ENCODE measurements at places on chromosomes 5 and 9.

DNA sequence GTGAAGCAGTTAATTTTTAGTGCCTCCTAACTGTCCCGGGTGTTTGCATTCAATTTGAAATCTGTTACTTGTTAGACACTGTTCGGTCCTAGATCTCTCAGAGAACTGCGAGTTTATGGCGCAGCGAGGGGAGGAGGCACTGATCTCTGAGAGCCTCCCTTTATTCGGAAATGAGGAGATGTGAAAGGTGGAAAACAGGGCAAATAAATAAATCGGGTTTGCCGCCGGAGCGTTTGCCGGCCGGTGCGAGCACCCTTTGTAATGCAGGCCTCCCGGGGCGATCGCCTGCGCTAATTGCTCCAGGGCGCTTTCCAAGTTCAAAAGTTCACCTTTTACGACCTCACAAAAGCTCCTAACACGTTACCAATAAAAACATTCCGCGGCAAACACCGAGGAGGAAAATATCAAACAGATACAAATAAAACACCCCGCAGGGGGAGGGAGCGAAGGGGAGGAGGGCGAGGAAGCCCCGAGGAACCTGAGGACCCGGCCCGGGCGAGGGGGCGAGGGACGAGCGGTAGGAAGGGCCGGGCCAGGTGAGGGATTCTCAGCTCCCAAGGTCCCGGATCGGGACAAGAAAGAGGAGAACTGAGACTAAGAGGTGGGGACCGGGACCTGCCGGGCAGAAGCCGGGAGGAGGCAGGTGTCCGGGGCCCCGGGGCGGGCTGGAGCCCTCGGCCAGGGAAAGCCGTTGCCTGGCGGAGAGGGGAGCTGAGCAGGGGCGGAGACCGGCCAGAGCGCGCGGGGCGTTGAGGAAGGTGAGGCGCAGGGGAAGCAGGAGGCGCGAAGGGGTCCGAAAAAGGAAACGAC is 1.4 kb downstream of the NR6A1 start:
- no peak for DNase-seq

DNA sequence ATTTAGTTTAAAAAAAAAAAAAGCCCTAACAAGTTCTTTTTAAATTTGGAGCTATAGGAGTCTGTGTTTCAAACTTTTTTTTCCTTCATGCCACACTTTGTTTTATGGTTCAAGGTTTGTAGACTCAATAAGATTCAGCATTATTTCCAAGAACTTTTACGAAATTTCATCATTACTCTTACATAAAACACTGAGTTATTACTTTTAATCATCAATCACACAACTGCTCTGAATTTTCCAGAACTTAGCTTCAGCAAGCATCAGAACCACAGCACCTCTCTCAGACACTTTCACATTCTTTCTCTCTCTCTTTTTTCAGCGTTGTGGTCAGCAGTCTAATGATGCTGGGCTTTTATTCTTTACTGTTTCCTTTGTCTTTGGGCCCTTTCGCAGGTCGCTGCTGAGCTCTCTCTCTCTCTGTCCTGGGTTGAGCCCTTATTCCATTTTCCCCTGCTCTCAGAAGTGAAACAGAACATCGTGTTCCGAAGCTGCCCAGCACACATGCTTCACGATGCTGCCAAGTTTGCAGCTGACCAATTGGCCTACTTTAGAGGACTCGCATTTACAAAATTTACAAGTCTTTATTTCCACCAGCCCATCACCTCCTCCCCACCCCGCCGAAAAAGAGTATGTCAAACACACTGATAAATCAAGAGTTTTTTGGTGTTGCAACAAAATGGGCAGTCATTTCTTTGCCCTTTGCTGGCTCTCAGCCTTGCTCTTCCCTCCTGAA is 44.6 kb upstream of the PIK3R1 start:
- DNase-seq: no peak

GRCh38 chr5:73682176-73682575 is 56.2 kb downstream of the ARHGEF28 start:
- DNase-seq: no peak

DNA sequence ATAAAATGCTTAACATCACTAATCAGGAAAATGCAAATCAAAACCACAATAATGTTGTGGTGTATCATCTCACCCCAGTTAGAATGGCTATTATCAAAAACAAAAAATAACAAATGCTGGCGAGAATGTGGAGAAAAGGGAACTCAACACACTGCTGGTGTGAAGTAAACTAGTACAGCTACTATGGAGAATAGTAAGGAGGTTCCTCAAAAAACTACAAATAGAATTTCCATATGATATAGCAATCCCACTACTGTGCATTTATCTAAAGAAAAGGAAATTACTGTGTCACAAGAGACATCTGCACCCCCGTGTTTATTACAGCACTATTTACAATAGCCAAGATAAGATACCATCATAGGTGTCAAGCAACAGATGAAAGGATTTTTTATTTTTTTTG is 214.5 kb upstream of the RASA1 start:
- DNase-seq: no peak

GRCh38 chr5:159409801-159410200 is 79.5 kb upstream of the IL12B start:
- no peak for DNase-seq

DNA sequence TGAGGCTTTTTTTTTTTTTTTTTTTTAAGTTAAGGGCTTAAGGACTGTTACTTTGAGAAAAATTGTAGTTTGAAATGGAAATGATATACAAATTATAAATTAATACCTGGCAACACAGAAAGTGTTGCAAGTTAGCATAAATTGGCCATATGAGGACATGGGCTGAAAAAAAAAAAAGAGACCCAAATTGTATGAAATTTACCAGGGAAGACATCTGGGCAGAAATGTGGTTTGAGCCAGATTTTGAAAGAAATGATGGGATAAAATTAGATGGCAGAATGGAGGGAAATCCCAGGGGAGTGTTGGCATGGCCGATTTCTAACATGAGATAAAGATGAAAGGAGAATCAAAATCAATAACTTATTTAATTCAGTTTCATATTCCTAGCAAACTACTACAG is 472.1 kb downstream of the CTNND2 start:
- DNase-seq: no peak

DNA sequence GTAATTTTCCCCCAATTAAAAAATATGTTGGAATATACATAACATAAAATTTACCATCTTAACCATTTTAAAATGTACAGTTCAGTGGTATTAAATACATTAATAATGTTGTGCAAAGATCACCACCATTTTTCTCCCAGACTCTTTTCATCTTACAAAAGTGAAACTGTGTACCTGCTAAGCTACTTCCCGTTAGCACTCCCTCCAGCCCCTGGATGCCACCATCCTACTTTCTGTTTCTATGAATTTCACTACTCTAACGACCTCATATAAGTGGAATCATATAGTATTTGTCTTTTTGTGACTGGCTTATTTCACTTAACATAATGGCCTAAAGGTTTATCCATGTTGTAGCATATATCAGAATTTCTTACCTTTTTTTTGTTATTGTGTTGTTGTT is 112.9 kb downstream of the HSPA4 start:
- no peak for DNase-seq

GRCh38 chr5:143749581-143750205 is 62.3 kb upstream of the HMHB1 start:
- no peak for DNase-seq

DNA sequence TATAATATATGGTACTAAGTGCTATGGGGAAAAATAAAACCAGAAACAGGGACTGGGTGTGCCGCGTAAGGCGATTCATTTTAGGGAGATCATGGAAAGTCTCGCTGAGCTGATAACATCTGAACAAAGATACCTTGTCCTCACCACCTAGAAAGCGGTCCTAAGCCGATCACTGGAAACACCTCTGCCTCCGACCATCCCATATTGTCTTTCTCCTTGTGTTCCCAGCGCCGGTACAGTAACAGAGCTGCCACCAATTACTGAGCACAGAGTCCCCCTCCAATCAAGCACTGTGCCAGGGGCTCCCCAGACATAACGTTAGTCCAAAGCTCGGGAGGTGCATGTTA is 704 bp downstream of the CCDC112 start:
- DNase-seq: no peak

- no peak for DNase-seq
These were observed 594.7 kb upstream of the WWC1 start for GRCh38 chr5:167696558-167697314.

- DNase-seq: no peak
These were observed 25.0 kb downstream of the SLC25A25 start for GRCh38 chr9:128093011-128093410.

GRCh38 chr5:58410441-58410840 is 49.4 kb downstream of the PLK2 start:
- DNase-seq: peak; percentile 86

Data from fibroblast of skin of right biceps (primary cell).